ENCODE measurements at places on chromosomes 5 and 9. TPM values are rescaled to one million over a fixed set of nuclear protein-coding genes. Genes with fewer than 3 reads are reported as not detected.

DNA sequence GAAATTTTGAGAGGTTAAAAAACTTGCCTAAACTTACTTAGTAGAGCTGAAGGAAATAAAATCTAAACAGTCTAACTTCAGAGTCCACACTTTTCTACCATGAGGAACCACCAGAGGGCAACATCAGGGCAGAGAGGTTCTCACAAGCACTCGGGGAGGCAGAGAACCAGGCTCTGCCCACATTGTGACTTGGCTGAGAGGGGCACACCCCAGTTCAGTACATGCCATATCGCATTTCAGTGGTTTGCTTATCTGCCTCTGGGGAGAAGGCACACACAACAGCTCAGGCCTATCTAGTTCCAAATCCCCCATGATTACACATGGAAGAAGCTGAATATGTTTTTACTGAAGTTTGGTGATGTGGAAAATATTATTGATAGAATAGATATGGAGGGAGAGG lies 49.2 kb downstream of the EQTN start:
- DNase-seq, result peak; percentile 15

DNA sequence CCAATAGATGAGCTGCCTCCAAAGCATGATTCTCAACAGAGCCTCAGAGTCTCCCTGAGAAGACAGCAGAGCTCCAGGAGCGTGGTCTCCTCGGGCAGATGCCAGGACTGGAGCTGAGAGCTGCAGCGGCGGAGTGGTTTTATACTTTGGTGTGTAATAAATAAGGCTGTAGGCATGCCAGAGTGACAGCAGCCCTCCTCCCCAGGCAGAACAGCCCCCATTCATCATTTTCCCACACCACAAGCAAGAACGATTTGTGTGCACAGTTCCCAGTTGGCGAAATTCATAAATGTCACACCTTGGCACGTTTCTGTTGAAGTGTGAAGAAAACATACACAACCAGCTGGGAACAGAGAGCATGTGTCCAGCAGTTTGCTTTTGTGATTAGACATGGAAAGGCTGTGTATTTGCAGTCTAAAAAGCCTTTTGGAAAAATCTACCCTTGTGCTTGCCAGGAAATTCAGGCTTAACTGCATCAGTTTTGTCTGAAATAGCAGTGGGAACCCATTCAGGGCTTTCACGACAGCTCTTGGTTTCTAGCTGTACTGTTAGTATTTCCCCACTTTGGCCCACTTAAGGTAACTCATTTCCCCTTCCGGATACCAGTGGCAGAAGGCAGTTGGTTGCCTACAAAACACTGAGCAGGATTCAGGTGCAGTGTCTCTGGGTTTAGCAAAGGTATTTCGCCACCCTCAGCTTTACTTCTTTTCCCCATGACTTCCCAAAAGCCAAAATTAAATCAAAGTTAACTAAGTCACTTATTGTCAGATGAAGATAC lies at the start of gene C1QTNF3:
TSS of gene C1QTNF3 (minus strand) at position 115 of the 778 bp plus-strand sequence. CDS start at position 27, 88 bp downstream.
- DNase-seq, result no peak

GRCh38 chr5:146731909-146732659 lies 146.5 kb downstream of the PPP2R2B start:
- DNase-seq, result no peak

GRCh38 chr9:28317745-28318144 lies 744.5 kb upstream of the C9orf72 start:
- no peak for DNase-seq

DNA sequence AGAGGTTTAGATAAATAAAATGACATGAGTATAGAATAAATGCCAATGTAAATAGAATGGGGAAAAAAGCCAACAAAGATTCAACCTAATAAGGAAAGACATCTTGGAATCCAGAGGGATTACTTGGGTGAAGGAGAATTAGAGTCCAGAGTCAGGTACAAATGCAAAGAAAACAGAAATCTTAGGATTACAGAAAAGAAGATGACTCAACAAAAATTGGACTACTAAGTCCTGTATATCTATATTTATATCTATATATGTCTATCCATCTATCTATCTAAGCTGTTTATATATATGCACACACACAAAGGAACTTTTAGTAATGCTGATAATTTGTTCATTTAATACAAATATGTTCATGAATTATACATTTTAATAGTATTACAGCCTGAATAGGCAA lies 27.6 kb downstream of the FAM174A start:
- no peak for DNase-seq

TTC33 gene
- 22.2 TPM for total RNA-seq
